ENCODE measurements at places on chromosomes 3 and 15.

- DNase-seq = no peak
Observed at GRCh38 chr3:15261274-15261673, 55.2 kb downstream of the CAPN7 start.

GRCh38 chr3:117875887-117876286 lies 1158.8 kb downstream of the IGSF11 start:
- no peak for DNase-seq

GRCh38 chr3:179463319-179463718 lies 12.0 kb upstream of the GNB4 start:
- DNase-seq = no peak

DNA sequence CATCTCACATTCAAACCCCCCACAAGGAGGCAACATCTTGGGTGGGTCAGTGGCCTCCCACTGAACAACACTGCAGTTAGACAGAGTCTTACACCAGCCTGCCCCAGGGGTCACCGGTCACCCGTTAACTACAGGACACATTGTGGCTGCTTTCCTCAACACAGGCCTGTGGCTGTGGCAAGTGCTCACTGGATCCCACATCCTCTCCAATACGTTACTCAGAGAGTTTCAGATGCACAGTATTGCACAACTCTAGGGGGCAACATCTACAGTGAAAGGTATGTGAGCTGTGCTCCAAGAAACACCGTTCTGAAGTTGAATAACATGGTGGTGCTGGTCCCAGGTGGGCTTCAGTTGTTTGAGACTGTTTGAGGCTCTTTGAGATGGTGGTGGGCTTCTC lies 41.0 kb downstream of the CTDSPL start:
- no peak for DNase-seq

GRCh38 chr3:182596676-182597410 lies 196.5 kb upstream of the ATP11B start:
- peak; percentile 29 for DNase-seq

DNA sequence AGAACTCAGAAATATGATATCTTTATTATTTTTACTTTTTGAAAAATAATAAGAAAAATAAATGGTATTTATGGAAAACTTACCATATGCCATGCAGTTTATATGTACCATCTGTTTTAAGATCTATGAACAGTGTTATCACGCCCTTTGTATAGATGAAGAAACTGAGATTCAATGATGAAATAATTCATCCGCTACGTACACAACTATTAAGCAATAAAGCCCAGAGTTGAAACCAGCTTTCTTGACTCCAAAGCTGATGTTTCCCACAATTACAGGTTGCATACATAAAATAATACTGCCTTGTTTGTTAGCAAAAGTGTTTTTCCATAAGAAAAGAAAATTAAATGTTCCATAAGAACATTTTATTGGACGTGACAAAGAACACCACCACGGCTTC lies 67.2 kb upstream of the BCL6 start:
- no peak for DNase-seq

DNA sequence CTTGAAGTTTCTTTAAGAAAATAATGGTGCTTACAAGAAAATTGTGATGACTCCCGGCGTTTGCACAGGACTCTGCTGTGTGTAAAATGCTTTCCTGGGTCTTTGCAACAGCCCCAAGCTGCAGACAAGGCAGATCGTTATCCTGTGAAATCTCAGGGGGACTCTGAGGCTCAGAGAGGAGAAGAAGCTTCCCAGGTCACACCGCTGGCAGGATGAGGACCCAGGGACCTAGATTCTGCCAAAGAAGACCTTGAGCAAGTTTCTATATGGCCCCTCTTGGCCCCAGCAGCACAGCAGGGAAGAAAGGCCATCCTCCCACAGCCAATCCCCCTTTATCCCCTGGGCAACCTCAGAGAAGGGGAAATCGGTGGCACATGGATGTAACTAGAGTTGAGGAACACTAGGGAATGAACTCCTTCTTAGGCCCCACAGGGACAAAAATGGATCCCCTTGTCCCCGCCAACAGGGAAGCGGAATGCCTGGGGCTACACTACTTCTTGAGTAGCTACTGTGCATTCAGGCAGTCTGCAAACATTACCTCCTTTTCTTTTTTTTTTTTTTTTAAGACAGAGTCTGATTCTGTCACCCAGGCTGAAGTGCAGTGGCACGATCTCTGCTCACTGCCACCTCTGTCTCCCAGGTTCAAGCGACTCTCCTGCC lies 72.8 kb downstream of the CPN2 start:
- DNase-seq = no peak

GRCh38 chr15:101172501-101173071 lies 79.3 kb downstream of the CHSY1 start:
- no peak for DNase-seq

DNA sequence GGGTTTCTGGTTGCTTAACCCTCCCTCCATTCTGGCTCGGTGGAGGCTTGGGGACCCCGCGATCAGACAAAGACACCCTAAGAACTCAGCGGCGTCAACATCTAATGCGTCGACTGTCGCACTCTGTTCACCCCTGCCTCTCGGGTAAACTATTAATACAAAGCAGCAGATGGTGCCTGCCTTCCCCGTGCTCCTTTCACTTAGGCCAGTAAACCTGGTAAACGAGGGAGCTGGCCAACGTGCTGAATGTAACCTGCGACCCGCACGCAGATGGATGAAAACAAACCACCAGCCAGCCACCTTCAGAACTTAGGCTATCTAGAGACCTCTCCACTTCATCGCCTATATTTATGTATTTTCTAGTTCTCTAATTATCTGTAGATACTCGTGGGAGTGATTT lies 848 bp upstream of the CADPS start:
- peak; percentile 79 for DNase-seq

DNA sequence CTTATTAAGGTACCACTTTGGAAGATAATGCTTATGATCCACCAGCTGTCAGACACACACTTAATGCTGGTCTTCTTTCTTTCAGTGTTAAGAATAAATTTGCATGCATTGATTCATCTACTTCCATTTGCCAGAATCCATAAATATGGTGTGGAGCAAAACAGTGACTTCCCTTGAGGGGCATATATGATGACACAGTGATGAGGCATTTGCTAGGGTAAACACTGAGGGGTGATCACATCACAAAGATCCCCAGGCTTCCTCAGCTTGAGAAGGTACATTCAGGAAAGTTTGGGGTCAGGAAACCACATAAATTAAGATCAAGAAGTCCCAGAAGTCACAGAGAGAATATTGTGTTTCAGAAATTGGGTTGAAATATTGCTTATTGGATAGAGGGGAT lies 9.9 kb upstream of the ZBED2 start:
- DNase-seq = no peak

- DNase-seq = no peak
Observed at GRCh38 chr3:39718674-39719595, 90.5 kb upstream of the MYRIP start.

DNA sequence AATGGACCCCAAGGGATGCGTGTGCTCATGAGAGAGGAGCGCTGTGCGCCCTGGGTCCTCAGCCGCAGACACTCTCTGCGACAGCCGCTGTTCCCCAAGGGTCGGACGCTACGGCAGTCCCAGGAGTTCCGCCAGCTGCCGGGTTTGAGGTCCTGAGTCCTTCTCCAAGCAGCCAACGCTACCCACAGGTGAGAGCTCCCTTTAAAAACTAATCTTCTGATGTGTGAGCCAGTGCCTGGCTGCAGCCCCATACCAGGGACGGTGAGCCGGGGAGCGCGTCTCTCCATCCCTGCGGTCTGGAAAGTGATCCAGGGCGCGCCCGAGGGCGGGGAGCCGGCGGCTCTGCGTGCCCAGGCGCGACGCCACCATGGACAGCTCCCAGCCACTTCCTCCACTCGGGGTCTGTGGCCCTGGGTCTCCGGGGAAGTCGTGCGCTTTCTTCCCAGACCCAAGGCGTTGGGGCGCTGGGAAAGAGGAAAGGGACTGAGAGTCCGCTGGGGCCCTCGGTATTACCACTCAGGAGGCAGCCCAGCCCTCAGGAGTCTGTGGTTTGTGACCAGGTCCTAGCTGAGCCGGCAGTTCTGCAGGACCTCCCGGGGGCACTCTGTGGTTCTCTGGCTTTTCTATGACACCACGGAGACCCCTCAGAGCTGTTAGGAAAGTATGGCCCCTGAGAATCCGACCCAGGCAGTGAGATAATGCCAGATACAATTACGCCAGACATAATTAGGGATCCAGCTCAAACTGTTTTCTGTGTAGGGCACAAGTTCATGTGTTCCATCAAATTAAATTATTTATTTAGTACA lies 1.4 kb downstream of the CEMIP start:
- peak; percentile 74 for DNase-seq

DNA sequence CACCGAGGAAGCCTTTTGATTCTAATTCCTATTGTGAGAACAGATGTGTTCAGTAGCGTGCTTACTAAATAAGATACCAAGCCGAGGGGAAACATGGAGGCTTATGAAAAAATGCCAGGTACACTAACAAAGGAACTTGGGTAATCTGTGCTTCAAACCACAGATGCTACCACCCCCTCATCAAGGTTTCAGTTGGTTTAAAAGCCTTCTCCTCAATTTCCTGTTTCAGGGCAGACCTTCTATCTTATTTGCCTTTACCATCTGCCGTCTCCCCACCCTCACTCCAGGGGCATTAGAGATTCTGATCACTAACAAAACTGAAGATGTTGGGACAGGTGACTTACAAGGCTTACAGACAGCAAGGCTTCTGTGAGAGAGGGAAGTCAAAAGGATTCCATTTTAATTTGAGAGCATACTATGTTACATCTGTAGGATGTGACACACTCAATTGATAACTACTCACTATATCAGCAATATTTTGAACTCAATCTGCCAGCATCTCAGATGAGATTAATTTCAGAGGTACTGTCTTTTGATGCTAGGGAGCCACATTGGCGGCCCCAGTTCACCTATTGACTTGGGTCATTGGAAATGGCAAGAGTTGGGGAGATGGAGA lies 60.6 kb upstream of the PLCL2 start:
- DNase-seq = no peak

- no peak for DNase-seq
Observed at GRCh38 chr3:52227766-52228165, 2.3 kb upstream of the TLR9 start.

GRCh38 chr3:52030714-52031310 lies 25.6 kb downstream of the DUSP7 start:
- no peak for DNase-seq

DNA sequence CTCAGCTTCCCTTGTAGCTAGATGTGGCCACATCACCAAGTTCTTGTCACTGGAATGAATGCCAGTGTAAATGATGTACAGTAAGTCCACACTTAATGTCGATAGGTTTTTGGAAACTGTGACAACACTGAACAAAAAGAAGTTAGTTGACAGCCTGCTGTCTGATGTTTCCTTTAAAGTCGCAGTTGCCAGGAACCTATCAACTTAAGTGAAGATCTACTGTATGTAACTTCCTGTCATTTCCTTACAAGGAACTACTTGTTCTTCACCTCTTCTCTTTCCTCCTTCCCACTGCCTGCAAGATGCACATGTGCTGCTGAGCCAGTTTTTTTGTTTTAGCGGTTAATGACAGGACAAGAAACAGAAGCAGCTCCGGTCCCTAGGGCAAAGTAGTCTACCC lies 44.6 kb downstream of the HDGFL3 start:
- DNase-seq = no peak

GRCh38 chr15:52408823-52409222 lies 113.2 kb upstream of the MYO5C start:
- no peak for DNase-seq

DNA sequence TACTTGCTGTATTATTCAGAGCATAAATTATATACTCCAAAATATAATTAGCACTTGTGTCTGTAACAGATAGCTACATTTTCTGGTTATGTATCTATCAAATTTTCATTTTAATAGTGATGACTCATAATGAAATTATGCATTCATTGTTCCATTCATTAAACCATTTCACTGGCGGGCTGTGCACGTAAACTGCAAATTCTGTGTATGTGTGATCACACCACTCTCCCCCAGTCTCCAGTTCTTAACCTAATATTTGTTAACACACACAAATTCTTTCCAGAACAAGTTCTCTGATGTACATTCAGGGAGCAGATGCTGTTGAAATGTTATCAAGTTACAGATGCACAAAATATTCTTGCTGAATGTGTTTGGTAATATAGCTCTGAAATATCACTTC lies 3.8 kb upstream of the KCNMB2 start:
- DNase-seq = no peak

GRCh38 chr3:135248213-135248612 lies 453.2 kb downstream of the EPHB1 start:
- no peak for DNase-seq

GRCh38 chr3:194806991-194807630 lies 121.4 kb downstream of the FAM43A start:
- DNase-seq = no peak

GRCh38 chr3:105137911-105138310 lies 228.8 kb upstream of the ALCAM start:
- no peak for DNase-seq

DNA sequence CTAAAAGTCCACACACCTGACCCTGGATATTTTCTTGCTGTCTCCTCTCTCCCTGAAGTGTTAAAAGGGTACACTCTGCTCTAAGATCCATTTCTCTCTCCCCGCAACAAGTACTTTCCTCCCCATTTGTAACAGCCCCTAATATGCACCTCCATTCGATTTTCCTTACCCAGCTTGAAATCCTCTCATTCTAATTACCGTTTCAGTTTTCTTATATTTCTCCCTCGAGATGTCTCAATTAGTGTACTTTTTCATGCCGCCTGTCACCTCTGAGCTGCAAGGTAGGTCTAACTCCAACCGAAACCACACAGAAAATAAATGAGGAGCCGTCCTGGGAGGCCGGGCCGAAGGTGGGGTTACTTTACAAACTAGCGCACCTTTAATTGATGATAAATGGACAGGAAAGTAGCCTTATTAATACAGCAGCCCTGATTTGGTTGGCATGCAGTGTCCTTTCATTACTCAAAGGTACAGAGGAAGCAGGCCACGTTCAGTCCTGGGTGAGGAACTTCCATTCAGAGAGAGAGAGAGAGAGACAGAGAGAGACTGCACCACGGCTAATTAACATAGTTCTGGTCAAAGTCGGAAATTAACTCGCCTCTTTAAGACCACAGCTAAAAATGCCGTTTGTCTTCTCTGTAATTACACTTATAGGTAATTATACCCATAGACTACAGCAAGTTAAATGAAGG lies 319.9 kb downstream of the ARRDC4 start:
- DNase-seq = no peak

GRCh38 chr3:42402394-42403096 lies 7.9 kb downstream of the LYZL4 start:
- DNase-seq = no peak

DNA sequence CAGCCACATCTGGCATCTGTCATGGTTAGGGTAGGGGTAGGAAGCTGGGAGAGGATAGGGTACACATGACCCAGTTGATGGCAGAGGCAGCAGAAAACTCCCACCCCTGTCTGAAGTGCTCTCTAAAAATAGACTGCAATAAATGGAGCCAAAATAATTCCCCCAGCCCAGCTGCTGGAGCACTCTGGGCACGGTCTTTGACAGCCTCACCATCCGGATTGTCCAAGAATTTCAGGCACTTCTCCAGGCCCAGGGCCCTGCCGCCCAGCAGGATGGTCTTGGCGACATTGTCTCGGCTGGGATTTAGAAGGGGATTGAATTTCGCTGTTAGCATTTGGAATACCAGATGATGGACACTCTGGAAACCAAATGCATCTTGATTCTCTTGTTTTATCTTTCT lies 103.7 kb downstream of the IQSEC1 start:
- no peak for DNase-seq

All from renal pelvis (tissue), 12 donors.